ENCODE measurements at places on chromosomes 7 and 10.

GRCh38 chr10:84038035-84038434 is 101.3 kb upstream of the GHITM start:
- H3K4me1 ChIP-seq, result no peaks in the 10 kb centered on the region
- H3K27me3 ChIP-seq, result peaks cover 2% of the 10 kb centered on the region
- H3K36me3 ChIP-seq, result no peaks in the 10 kb centered on the region
- no peak overlapping the region for H3K27ac ChIP-seq

- peaks cover 59% of the 10 kb centered on the region for H3K4me1 ChIP-seq
- no peak for DNase-seq
- H3K4me3 ChIP-seq, result no peak overlapping the region
- H3K36me3 ChIP-seq, result peaks cover 36% of the 10 kb centered on the region
- no peak overlapping the region for H3K27ac ChIP-seq
- H3K27me3 ChIP-seq, result no peaks in the 10 kb centered on the region
These were observed 25.8 kb upstream of the PCGF5 start for GRCh38 chr10:91194497-91195179.

DNA sequence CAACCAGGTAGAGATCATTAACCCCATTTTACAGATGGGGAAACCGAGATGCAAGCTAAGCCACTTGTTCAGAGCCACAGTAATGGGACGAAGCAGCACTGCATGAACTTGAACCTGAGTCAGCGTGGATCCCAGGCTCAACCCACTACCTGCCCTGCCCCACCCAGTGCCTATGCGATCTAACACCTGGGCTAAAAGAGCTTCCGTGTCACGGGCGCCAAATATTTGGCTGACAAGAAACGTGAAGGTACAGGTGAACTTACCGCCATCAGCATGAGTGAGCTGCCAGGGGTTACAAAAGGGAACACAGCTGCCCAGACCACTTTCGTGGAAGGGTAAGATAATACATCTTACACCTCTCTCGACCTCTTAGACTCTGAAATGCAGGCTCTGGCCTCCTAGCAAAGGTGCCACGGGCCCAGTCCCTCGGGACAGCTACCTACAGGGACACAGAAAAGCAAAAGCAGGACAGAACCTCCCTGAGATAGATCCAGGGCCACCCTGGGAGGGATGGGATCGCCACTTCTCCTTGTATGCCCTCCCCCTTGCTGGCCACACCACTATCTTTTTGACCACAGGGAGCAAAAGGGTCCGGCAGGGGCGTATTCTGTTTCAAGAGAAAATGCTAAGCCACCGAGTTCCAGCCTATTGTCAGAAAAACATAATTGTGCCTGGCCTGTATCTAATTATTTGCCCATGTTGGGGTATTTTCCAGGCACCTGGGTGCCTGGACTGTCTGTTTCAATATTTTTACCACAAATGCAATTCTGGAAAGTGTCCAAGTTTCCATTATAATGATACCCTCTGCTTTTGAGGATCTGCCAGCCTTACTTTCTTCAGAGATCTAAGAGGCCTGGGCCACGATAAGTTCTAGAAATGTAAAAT is 6.4 kb downstream of the CHST15 start:
- no peak overlapping the region for H3K27ac ChIP-seq
- H3K27me3 ChIP-seq, result peaks cover 53% of the 10 kb centered on the region
- no peaks in the 10 kb centered on the region for H3K36me3 ChIP-seq
- no peak for DNase-seq
- H3K4me1 ChIP-seq, result peaks cover 4% of the 10 kb centered on the region

DNA sequence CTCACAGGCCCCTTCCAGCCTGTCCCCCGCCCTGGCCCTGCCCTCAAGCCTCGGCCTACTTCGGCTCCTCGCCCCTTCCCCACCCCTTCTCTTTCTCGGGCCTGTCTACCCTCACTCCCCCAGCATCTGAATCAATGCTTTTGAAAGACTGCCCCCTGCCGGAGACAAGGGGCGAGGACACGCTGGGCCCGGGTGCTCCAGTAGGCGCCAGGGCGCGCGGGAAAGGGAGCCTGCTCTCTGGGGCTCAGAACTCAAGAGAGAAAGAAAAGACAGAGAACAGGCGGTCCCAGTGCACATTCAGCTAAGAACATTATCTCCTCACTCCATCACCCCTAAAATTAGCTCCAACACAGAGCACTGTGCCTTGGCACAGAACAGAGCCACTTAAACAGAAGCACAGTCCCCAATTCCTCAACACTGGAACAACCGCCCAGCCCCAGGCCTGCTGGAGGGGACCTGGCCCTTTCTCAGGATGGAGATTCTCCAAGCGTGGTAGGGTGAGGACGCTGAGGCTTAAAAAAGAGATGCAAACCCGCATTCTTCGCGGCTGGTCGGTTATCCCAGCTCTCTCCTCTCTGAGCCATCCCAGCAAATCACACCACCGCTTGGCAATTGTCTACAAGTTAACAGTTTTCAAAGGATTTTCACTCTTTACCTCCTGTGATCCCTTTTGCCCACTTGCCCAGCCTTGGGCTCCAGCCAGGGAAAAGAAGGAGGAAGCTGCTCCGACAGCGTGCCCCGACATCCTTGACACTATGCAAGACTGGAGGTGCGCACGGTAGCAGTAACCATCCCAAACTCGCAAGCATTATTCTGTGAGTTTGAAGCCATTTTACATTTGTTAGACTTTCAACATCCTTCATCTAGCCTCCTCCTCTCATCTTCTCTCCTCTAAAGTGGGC is 2.1 kb downstream of the GIGYF1 start:
- H3K27me3 ChIP-seq, result peaks cover 22% of the 10 kb centered on the region
- H3K27ac ChIP-seq, result peak overlapping the region; percentile 49
- H3K36me3 ChIP-seq, result peaks cover 10% of the 10 kb centered on the region
- peak overlapping the region; percentile 92 for H3K4me3 ChIP-seq
- H3K4me1 ChIP-seq, result peaks cover 32% of the 10 kb centered on the region
- peak; percentile 90 for DNase-seq

GRCh38 chr7:22176791-22177412 is 180.1 kb downstream of the RAPGEF5 start:
- H3K4me1 ChIP-seq, result peaks cover 18% of the 10 kb centered on the region
- H3K27me3 ChIP-seq, result peaks cover 13% of the 10 kb centered on the region
- no peak overlapping the region for H3K27ac ChIP-seq
- no peaks in the 10 kb centered on the region for H3K36me3 ChIP-seq
- DNase-seq, result no peak
- no peak overlapping the region for H3K4me3 ChIP-seq

- no peak overlapping the region for H3K4me3 ChIP-seq
- peaks cover 18% of the 10 kb centered on the region for H3K4me1 ChIP-seq
- H3K27me3 ChIP-seq, result peaks cover 18% of the 10 kb centered on the region
- no peak overlapping the region for H3K27ac ChIP-seq
- no peaks in the 10 kb centered on the region for H3K36me3 ChIP-seq
These were observed 79.8 kb downstream of the CHN2 start for GRCh38 chr7:29274146-29275017.

DNA sequence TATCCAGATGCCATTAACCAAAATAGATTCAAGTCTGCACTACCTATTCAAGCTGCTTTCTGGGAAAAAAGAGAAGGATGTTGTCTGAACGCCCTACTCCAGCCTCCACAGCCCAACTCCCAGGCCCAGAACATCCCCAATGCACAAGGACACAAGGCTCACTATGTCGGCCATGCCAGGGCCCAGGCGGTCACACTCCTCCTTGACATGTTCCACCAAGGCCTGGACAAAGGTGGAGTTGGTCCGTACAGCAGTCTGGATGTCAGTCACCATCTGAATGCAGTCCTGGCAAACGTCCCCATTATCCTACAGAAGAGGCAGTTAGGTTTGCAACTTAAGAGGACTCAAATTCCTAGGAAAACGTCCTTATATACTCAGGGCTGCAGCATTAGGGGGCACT is 23.2 kb downstream of the PSAP start:
- DNase-seq, result no peak
- H3K4me1 ChIP-seq, result peaks cover 2% of the 10 kb centered on the region
- no peak overlapping the region for H3K4me3 ChIP-seq

DNA sequence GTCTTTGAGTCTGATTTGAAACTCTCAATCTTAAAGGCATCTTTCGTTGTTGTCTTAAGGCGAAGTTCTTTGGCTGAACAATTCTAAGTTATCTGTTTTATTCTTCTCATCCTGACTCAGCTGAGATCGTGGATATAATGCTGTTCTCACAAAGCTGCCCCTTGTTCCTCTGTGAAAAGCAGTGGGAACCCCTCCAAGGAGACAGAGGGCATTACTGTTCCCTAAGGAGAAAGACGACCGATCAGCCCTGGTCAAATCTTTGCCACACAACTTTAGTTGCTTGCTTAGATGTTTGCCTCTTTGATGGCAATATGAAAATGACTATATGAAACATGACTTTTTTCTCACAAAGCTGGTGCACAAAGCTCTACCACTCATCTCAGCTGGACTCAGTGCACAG is 1016.7 kb downstream of the REEP3 start:
- H3K36me3 ChIP-seq, result no peaks in the 10 kb centered on the region
- H3K27me3 ChIP-seq, result no peaks in the 10 kb centered on the region
- H3K4me1 ChIP-seq, result no peaks in the 10 kb centered on the region

DNA sequence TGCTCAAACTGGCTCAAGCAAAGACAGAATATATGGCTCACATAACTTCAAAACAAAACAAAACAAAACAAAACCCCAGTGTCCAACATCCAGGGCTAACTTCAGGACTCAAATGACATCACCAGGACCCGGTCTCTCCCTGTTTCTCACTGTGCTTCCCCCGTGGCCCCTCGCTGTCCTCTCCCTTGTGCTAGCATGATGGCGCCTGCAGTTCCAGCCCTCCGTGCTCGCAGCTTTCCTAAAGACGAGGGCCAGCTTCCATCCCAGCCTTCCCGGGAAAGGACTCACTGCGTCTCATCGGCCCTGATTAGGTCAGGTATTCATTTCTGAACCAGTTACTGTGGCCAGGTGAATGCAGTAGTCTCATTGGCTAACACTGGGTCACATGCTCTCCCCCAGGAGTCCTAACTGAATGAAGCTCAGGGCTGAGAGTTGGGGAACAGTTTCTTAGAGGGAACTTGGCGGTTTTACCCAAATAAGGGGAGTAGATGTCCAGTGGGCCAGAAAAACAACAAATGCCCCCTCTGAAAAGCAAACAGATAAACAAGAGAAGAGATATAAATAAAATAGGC is 33.0 kb upstream of the CTBP2 start:
- no peaks in the 10 kb centered on the region for H3K36me3 ChIP-seq
- H3K4me3 ChIP-seq, result no peak overlapping the region
- no peak overlapping the region for H3K27ac ChIP-seq

- H3K27me3 ChIP-seq, result peaks cover 4% of the 10 kb centered on the region
- peaks cover 38% of the 10 kb centered on the region for H3K4me1 ChIP-seq
These were observed 695 bp upstream of the VDAC2 start for GRCh38 chr10:75209921-75210281.

DNA sequence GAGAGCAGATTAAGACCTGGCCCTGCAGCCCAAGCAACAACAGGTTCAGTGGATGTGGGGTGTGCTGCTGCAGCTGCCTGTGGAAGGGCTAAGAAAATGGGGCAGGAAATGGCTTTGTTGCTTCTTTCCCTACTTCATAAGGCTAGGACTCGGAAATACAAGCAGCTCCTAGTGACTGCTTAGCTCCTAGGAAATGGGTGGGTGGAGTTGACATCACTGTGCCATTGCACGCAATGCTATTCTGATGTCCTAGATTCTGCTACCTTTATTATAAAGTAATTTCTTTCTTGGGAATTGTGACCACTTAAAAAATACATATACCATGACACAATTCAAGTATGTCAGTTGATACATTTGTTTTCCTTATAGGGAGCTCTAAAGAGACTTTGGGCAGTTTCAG is 155.8 kb downstream of the FANK1 start:
- no peak overlapping the region for H3K4me3 ChIP-seq
- H3K27me3 ChIP-seq, result no peaks in the 10 kb centered on the region
- H3K4me1 ChIP-seq, result no peaks in the 10 kb centered on the region
- H3K27ac ChIP-seq, result no peak overlapping the region

DNA sequence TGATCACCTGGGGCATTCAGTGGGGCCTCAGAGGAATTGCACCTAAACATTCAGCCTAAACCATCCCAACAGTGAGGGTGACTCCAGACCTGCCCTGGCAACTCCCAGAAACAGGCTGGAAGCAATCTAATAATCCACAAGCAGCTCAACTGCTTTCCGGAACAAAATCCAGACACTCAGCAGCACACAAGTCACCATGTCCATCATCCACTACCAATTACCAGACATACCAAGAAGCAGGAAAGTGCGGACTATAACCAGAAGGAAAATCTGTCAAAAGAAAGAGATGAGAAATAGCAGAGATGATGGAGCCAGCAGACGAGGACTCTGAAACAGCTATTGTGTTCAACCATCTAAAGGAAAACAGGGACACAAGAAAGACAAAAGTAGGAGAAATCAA is 342.6 kb upstream of the ZMIZ1 start:
- H3K27ac ChIP-seq, result no peak overlapping the region
- no peaks in the 10 kb centered on the region for H3K36me3 ChIP-seq
- peaks cover 45% of the 10 kb centered on the region for H3K27me3 ChIP-seq
- H3K4me3 ChIP-seq, result no peak overlapping the region

DNA sequence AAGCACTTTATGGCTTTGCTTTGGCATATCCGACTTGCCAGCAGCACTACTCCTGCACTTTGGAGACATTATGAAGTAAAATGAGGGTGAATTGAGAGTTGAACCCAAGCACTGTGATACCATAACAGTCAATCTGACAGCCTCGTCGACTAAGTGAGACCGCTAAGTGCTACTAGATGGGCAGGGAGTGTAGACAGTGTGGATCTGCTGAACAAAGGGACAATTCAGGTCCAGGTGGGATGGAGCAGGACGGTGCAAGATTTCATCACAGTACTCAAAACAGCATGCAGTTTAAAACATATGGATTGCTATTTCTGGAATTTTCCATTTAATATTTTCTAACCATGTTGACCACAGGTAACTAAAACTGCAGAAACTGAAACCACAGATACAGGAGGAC is 20.8 kb upstream of the PRTFDC1 start:
- no peak overlapping the region for H3K27ac ChIP-seq
- no peak for DNase-seq
- peaks cover 5% of the 10 kb centered on the region for H3K4me1 ChIP-seq
- no peaks in the 10 kb centered on the region for H3K36me3 ChIP-seq

- no peak overlapping the region for H3K4me3 ChIP-seq
- H3K4me1 ChIP-seq, result no peaks in the 10 kb centered on the region
- peaks cover 2% of the 10 kb centered on the region for H3K36me3 ChIP-seq
- no peak for DNase-seq
These were observed 50.6 kb upstream of the ZNF716 start for GRCh38 chr7:57399251-57399940.

- no peak overlapping the region for H3K4me3 ChIP-seq
- H3K27me3 ChIP-seq, result peaks cover 30% of the 10 kb centered on the region
- DNase-seq, result no peak
These were observed 43.4 kb upstream of the DNAJB6 start for GRCh38 chr7:157293413-157293788.

- H3K4me3 ChIP-seq, result no peak overlapping the region
- H3K36me3 ChIP-seq, result peaks cover 31% of the 10 kb centered on the region
- no peaks in the 10 kb centered on the region for H3K27me3 ChIP-seq
- H3K4me1 ChIP-seq, result peaks cover 4% of the 10 kb centered on the region
- H3K27ac ChIP-seq, result no peak overlapping the region
These were observed 40.2 kb downstream of the WDR37 start for GRCh38 chr10:1096287-1096889.

GRCh38 chr10:125158601-125159485 is 1.5 kb downstream of the CTBP2 start:
- H3K4me3 ChIP-seq, result peak overlapping the region; percentile 69
- H3K27me3 ChIP-seq, result peaks cover 78% of the 10 kb centered on the region
- H3K36me3 ChIP-seq, result no peaks in the 10 kb centered on the region
- peaks cover 6% of the 10 kb centered on the region for H3K4me1 ChIP-seq
- no peak overlapping the region for H3K27ac ChIP-seq
